ENCODE measurements at places on chromosomes 11 and 22. TPM values are rescaled to one million over a fixed set of nuclear protein-coding genes. Genes with fewer than 3 reads are reported as not detected.

Gene BTBD18
- total RNA-seq, result not detected

DNA sequence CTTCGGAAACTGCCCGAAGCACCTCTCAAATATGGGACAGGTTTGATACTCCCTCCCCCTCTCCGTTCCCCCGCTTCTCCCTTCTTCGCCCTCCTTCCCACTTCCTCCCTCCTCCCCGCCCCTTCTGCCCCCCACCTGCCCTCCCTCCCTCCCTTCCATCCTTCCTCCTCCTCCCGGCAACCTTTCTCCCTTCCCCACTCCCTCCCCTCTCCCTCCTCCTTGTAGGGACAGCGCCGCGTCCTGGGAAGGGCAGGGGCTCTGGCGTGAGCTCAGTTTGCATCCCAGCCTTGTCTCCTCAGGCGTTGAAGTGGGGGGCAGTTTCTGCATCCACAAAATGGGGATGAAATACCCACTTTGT lies 6.1 kb upstream of the NFAM1 start:
- DNase-seq, result no peak

- DNase-seq, result no peak
Measured at GRCh38 chr22:19693981-19694670, 20.2 kb upstream of the SEPTIN5 start.

- DNase-seq, result no peak
Measured at GRCh38 chr11:20669820-20670684, 666 bp downstream of the NELL1 start.
